Sigmoid colon (tissue), 7 donors: ENCODE measurements at places on chromosomes 3 and 15.

- H3K4me3 ChIP-seq, result no peak overlapping the region
- DNase-seq, result no peak
- H3K27me3 ChIP-seq, result no peaks in the 10 kb centered on the region
- no peak overlapping the region for H3K27ac ChIP-seq
- H3K36me3 ChIP-seq, result no peaks in the 10 kb centered on the region
Measured at GRCh38 chr3:44833394-44833793, 28.3 kb upstream of the TMEM42 start.

- no peak for DNase-seq
- H3K27ac ChIP-seq, result no peak overlapping the region
- no peaks in the 10 kb centered on the region for H3K4me1 ChIP-seq
Measured at GRCh38 chr3:140344082-140344454, 333.8 kb upstream of the TRIM42 start.

DNA sequence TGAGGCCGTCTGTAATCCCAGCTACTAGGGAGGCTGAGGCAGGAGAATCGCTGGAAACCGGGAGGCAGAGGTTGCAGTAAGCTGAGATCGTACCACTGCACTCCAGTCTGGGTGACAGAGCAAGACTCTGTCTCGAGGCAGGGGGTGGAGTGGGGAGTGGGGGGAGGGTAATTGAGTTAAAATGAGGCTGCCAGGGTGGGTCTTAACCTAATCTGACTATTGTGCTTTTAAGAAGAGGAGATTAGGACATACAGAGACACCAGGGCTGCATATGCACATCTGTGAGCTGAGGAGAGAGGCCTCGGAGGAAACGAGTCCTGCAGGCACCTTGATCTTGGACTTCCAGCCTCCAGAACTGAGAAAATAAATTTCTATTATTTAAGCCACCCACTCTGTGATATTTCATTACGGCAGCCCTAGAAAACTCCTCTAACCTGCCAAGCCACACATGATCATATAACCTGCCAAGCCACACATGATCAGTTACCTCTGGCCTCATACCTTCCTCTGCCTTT is 197.0 kb downstream of the THSD4 start:
- no peaks in the 10 kb centered on the region for H3K36me3 ChIP-seq
- H3K27ac ChIP-seq, result no peak overlapping the region
- DNase-seq, result no peak
- no peak overlapping the region for H3K4me3 ChIP-seq
- no peaks in the 10 kb centered on the region for H3K4me1 ChIP-seq

GRCh38 chr3:50190936-50191660 is at the start of gene GNAT1:
Gene GNAT1, plus strand, starts transcription at chr3:50191610. Its CDS starts 116 bp downstream, at chr3:50191726.
- peaks cover 28% of the 10 kb centered on the region for H3K4me1 ChIP-seq
- no peak for DNase-seq
- no peak within 1 kb of the TSS for H3K4me3 ChIP-seq
- H3K27me3 ChIP-seq, result peaks cover 45% of the 10 kb centered on the region
- no peak within 1 kb of the TSS for H3K27ac ChIP-seq

DNA sequence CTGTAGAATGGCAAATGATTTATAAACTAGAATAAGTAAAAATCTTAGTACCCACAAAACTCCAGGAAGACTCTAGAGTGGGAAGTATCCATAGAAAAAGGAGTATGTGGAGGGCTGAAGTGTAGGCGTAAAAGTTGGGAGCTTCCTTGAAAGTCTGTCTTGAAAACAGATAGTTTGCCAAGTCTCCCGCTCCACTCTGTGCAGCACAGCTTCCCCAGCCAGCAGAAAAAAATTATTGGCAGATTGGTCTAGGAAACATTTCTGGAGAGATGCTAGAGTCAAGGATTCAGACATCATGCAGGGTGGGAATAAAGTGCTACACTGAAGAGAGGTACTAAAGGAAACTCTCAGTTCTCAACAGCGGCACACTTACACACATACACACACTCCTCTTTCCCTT is 53.4 kb upstream of the CD200R1L start:
- H3K4me3 ChIP-seq, result no peak overlapping the region
- H3K4me1 ChIP-seq, result no peaks in the 10 kb centered on the region
- no peaks in the 10 kb centered on the region for H3K36me3 ChIP-seq
- no peak overlapping the region for H3K27ac ChIP-seq
- DNase-seq, result no peak

DNA sequence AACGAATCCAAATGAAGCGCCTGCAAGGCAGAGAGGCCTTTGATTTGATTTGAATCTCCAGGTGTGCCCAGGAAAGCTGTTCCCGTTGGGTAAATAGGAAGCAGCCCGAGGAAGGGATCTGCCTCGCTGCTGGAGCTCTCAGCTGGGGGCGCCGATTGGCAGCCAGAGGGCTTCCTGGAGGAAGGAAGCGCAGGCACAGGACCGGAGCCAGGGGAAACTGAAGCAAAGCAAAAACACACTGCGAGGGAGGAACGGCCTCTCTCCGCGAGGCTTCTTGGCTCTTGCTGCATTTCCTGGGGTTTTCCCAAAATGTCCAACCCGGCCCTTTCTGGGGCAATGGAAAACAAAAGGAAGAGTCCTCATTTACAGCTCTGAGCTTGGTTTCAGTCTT is 80.3 kb downstream of the TMEM266 start:
- H3K27ac ChIP-seq, result no peak overlapping the region
- no peak overlapping the region for H3K4me3 ChIP-seq
- peaks cover 4% of the 10 kb centered on the region for H3K27me3 ChIP-seq
- DNase-seq, result no peak
- H3K36me3 ChIP-seq, result no peaks in the 10 kb centered on the region

GRCh38 chr3:127455541-127456450 is 134.7 kb downstream of the TPRA1 start:
- H3K4me1 ChIP-seq, result no peaks in the 10 kb centered on the region
- H3K36me3 ChIP-seq, result no peaks in the 10 kb centered on the region
- H3K4me3 ChIP-seq, result peak overlapping the region; percentile 34
- DNase-seq, result peak; percentile 72

DNA sequence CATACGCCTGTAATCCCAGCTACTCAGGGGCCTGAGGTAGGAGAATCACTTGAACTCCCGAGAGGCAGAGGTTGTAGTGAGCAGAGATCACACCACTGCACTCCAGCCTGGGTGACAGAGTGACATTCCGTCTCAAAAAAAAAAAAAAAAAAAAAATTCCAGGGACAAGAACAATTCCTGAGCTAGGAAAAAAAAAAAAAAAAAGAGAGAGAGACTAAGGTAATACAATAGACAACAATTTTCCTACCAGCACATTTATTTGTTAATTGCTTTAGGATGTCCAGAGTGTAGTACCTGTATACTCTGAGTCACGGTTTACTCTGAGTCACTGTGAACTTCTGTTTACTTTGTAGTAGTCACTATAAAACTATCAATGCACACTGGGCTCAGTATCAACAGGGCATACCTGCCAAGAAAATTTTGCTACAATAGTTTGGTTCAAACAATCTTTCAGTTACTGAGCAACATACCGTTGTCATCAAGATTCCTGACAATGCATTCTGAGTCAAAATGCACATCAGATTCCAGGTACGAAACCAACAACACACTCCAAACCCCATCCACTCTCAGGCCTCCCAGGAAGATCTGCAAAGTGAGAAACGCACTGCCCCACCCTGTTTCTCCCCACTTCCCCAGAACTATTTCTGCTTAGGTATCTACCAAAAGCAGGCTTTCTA is 28.3 kb downstream of the IGF2BP2 start:
- no peaks in the 10 kb centered on the region for H3K36me3 ChIP-seq
- no peaks in the 10 kb centered on the region for H3K27me3 ChIP-seq
- no peak for DNase-seq
- H3K27ac ChIP-seq, result no peak overlapping the region
- no peak overlapping the region for H3K4me3 ChIP-seq

GRCh38 chr3:159987291-159987711 is 1.3 kb upstream of the IL12A start:
- no peaks in the 10 kb centered on the region for H3K36me3 ChIP-seq
- no peak overlapping the region for H3K4me3 ChIP-seq
- no peaks in the 10 kb centered on the region for H3K27me3 ChIP-seq
- peaks cover 23% of the 10 kb centered on the region for H3K4me1 ChIP-seq

DNA sequence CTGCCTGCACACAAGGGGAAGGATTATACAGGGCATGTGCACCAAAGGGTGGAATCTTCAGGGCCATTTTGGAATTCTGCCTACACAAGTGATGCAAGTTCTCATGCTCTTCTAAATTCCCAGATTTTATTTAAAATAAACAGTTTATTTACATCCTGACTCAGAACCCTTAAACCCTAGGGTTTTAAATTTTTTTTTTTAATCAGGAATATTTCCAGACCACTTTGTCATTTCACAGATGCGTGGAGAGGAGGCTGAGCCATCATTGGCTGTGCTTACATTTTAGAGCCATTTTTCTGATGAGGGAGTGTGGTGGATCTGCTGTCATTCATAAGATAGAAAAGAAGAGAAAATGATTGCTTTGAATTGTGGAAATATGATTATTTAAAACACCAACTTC is 65.2 kb upstream of the MNS1 start:
- H3K4me3 ChIP-seq, result no peak overlapping the region
- H3K27ac ChIP-seq, result no peak overlapping the region
- peaks cover 23% of the 10 kb centered on the region for H3K4me1 ChIP-seq
- no peaks in the 10 kb centered on the region for H3K27me3 ChIP-seq
- DNase-seq, result no peak

DNA sequence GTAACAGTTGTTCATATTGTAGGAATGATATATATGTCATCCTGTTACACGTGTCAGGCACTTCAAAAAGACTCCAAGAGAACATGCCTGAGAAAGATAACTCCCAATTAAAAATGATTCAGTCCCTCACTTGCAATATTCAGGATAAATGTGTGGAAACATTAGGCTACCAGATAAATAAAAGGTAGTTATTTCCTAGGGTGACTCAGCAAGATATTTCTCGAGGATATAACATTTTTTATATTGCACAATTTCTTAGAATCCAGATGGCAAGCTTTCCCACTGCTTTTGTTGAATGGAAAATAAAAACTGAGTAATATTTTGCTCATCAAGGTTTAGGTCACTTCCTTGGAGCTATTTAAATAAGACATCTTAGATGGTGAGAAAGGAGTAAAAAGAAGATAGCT is 181.4 kb downstream of the GAP43 start:
- H3K4me3 ChIP-seq, result no peak overlapping the region
- no peak for DNase-seq
- H3K27ac ChIP-seq, result no peak overlapping the region
- H3K27me3 ChIP-seq, result no peaks in the 10 kb centered on the region
- no peaks in the 10 kb centered on the region for H3K36me3 ChIP-seq

DNA sequence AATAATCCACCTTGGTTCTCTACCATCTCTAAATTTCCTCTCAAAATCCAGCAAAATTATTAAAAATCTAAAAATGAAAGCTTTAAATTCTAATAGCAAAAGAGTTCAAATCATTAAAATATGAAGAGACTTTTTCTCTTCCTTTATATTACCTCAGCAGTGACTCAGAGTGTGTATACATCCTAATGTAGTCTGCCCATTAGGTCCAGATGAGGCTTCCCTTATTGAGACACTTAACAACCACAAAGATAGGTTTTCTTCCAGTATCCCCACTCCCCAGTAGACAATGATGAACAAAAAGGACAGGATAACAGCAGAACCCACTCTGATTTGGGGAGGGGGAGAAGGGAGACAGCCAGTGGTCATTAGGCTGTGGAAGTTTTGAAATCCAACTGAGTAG is 61.5 kb upstream of the DCBLD2 start:
- no peaks in the 10 kb centered on the region for H3K27me3 ChIP-seq
- H3K36me3 ChIP-seq, result no peaks in the 10 kb centered on the region
- no peak overlapping the region for H3K4me3 ChIP-seq
- H3K4me1 ChIP-seq, result no peaks in the 10 kb centered on the region
- no peak for DNase-seq

GRCh38 chr3:27571345-27571744 is 87.2 kb upstream of the SLC4A7 start:
- peaks cover 39% of the 10 kb centered on the region for H3K4me1 ChIP-seq
- H3K36me3 ChIP-seq, result no peaks in the 10 kb centered on the region
- no peaks in the 10 kb centered on the region for H3K27me3 ChIP-seq

GRCh38 chr3:11212784-11213183 is 58.5 kb downstream of the HRH1 start:
- peaks cover 56% of the 10 kb centered on the region for H3K4me1 ChIP-seq
- no peak overlapping the region for H3K4me3 ChIP-seq
- peak overlapping the region; percentile 75 for H3K27ac ChIP-seq

GRCh38 chr3:9947025-9947995 is 4.9 kb downstream of the PRRT3 start:
- H3K4me1 ChIP-seq, result peaks cover 37% of the 10 kb centered on the region
- peak overlapping the region; percentile 88 for H3K27ac ChIP-seq
- H3K36me3 ChIP-seq, result peaks cover 25% of the 10 kb centered on the region
- DNase-seq, result peak; percentile 91
- H3K4me3 ChIP-seq, result peak overlapping the region; percentile 51

- H3K4me1 ChIP-seq, result no peaks in the 10 kb centered on the region
- H3K27me3 ChIP-seq, result no peaks in the 10 kb centered on the region
- H3K27ac ChIP-seq, result no peak overlapping the region
- DNase-seq, result peak; percentile 72
- H3K36me3 ChIP-seq, result no peaks in the 10 kb centered on the region
Measured at GRCh38 chr15:81221449-81221848, 24.8 kb downstream of the IL16 start.

DNA sequence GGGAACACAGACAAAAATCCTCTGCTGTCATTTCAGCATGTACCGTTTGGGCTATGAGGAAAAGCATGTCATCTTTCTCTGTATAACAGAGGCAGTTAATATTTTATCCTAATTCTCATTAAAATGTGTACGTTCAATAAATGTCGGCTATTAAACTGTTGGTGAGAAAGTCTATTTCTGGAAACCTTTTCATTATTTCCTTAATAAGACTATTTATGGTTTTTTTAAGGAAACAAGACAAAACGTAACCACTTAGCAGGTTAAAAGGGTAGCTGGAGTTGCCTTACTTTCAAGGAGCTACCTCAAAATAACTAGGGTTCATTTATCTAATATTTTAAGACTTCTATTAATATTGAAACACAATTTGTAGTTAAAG is 1.8 kb upstream of the STT3B start:
- no peaks in the 10 kb centered on the region for H3K4me1 ChIP-seq
- no peak for DNase-seq
- no peaks in the 10 kb centered on the region for H3K36me3 ChIP-seq
- no peaks in the 10 kb centered on the region for H3K27me3 ChIP-seq

DNA sequence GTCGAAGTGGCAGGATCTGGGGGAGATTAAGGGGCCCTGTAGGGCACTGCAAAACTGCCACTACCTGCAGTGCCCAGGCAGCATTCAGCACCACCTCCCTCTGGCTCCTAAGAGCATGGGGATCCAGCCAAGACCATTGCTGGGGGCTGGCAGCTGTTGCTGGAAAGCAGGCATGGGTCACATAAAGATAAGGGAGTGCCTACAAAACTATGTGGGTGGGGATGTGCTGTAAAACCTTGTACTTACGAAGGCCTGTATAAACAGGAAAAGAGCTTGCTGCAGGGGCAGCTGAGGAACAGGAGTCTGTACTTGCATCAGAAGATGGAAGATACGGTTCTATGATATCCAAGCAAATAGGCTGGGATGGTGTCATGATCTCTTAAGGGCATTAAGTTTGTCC is 27.1 kb downstream of the IL20RB start:
- no peaks in the 10 kb centered on the region for H3K4me1 ChIP-seq
- H3K27ac ChIP-seq, result no peak overlapping the region
- no peak for DNase-seq
- H3K36me3 ChIP-seq, result no peaks in the 10 kb centered on the region
- H3K4me3 ChIP-seq, result no peak overlapping the region

- DNase-seq, result no peak
- H3K27ac ChIP-seq, result no peak overlapping the region
- no peaks in the 10 kb centered on the region for H3K4me1 ChIP-seq
- H3K4me3 ChIP-seq, result no peak overlapping the region
Measured at GRCh38 chr15:92687195-92687602, 31.6 kb upstream of the FAM174B start.

- no peaks in the 10 kb centered on the region for H3K4me1 ChIP-seq
- H3K4me3 ChIP-seq, result no peak overlapping the region
- no peak overlapping the region for H3K27ac ChIP-seq
- no peaks in the 10 kb centered on the region for H3K36me3 ChIP-seq
- DNase-seq, result no peak
Measured at GRCh38 chr3:113912552-113913236, 35.1 kb upstream of the ZDHHC23 start.
